Activated B cell treated with CpG ODN at 0.5 μM for 24 hours (primary cell): ENCODE measurements at places on chromosomes 3 and 15. TPM values are rescaled to one million over a fixed set of nuclear protein-coding genes. Genes with fewer than 3 reads are reported as not detected.
A peak's percentile ranks its signal among the peaks of the same experiment; 100 is the strongest.

DNA sequence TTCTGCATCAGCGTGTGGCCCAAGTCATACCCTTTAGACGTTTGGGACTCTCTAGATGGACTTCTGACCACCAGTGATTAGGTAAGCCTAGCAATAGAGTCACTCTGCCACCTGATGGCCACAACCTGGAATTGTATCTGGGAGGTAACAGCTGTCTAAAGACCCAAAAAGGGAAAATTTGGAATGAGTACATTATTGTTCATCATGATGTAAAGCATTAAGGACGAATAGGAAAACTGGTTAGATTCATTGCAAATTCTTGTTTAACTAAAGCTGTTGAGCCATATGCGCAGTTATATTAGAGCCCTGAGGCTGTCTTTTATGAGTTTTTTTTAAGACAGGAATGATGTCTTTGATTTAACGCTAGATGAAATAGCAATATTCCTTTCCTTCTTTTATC, 63.6 kb downstream of the FAM81A start:
- H3K27ac ChIP-seq = no peak overlapping the region
- H3K4me3 ChIP-seq = no peak overlapping the region
- no peaks in the 10 kb centered on the region for H3K27me3 ChIP-seq
- H3K4me1 ChIP-seq = no peaks in the 10 kb centered on the region

DNA sequence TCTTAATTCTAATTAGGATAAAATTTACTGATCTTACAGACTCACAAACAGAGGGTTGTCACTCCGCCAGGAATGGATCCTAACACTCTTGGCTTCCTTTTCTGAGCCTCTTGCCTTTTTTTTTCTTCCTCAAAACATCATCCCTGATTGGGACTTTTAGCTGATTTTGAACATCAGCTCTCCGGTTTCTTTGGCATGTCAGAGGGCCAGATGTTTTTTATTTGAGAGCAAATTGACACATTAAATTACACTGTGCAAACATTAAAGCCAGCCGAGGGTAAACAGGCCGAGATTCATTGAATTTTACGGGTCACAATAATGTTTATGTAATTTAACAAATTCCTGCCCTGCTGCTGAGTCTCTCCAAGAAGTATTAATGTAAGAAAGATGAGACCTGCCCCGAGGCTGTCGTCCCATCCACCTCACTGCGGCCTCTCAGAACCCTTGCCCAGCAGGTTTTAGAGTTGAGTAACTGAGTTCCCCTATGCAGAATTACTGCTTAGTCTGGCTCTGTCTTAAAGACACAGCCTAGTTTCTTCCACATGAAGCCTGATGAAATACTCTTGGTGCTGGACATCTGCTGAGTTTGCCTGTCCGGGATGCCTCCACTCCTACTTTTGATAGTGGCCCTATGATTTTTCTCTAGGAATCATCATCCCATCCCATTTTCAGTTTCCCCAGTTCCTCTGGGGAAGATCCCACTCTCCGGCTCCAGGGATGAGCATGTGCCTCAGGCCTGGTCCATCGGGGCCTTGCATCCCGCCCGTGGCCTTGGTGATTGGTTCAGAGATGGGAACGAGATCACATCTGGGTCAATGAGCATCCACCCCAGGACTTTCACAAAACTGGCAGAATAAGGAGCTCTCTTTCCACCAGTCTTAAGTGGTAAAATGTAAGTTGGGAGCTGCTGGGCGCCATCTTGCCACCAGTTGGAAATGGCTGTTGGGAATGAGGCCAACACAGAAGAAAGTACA, 226.6 kb upstream of the TLE3 start:
- no peak overlapping the region for H3K4me3 ChIP-seq
- H3K36me3 ChIP-seq = no peaks in the 10 kb centered on the region
- peaks cover 62% of the 10 kb centered on the region for H3K4me1 ChIP-seq
- H3K27me3 ChIP-seq = no peaks in the 10 kb centered on the region
- no peak overlapping the region for H3K27ac ChIP-seq

DNA sequence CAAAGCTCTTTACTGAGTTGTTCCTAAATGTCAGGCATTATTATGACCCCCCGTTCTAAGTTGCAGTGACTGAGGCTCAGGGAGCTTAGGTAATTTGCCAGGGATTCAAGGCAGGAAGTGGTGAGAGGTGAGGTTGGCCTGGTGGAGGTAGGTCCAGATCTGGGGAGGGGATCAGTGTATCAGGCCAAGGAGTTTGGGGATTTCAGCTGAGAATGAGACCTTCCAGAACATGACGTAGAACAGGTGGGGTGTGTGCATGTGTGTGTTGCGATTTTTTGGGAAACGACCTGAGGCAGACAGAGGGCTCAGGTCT, 41.1 kb upstream of the MRPS22 start:
- H3K4me3 ChIP-seq = no peak overlapping the region
- H3K27me3 ChIP-seq = no peaks in the 10 kb centered on the region
- H3K4me1 ChIP-seq = no peaks in the 10 kb centered on the region
- DNase-seq = no peak

GRCh38 chr3:27533718-27534573, 49.8 kb upstream of the SLC4A7 start:
- peaks cover 16% of the 10 kb centered on the region for H3K4me1 ChIP-seq
- H3K27me3 ChIP-seq = no peaks in the 10 kb centered on the region
- H3K36me3 ChIP-seq = no peaks in the 10 kb centered on the region
- DNase-seq = no peak
- H3K27ac ChIP-seq = peak overlapping the region; percentile 69
- peak overlapping the region; percentile 1 for H3K4me3 ChIP-seq

DNA sequence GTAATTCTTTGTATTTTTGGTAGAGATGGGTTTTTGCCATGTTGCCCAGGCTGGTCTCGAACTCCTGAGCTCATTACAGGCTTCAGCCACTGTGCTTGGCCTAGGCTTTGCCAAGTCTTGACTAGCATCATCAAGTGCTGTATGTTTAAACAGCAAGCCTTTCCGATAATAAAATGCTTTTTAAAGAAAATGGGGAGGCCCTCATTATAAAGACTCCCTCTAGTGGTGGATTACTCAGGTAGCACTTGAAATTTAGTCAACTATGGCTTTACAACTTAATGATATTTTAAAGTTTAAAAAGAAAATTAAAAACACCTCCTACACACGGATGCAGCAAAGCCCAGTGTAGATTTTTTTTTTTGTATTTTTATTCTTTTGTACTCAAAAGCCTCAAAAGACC, 213.6 kb downstream of the GAP43 start:
- no peak overlapping the region for H3K4me3 ChIP-seq
- no peaks in the 10 kb centered on the region for H3K4me1 ChIP-seq
- no peaks in the 10 kb centered on the region for H3K36me3 ChIP-seq
- no peak for DNase-seq
- H3K27ac ChIP-seq = no peak overlapping the region

- H3K4me1 ChIP-seq = no peaks in the 10 kb centered on the region
- H3K27me3 ChIP-seq = no peaks in the 10 kb centered on the region
- no peak overlapping the region for H3K4me3 ChIP-seq
Measured at GRCh38 chr3:61657689-61658088, 96.3 kb downstream of the PTPRG start.

ANKUB1 gene
- total RNA-seq = not detected in 2 replicates

GRCh38 chr3:87793337-87793877, 265.4 kb downstream of the CGGBP1 start:
- no peaks in the 10 kb centered on the region for H3K36me3 ChIP-seq
- no peak overlapping the region for H3K27ac ChIP-seq
- H3K27me3 ChIP-seq = peaks cover 34% of the 10 kb centered on the region
- peaks cover 31% of the 10 kb centered on the region for H3K4me1 ChIP-seq
- no peak for DNase-seq
- peak overlapping the region; percentile 73 for H3K4me3 ChIP-seq

- no peak overlapping the region for H3K4me3 ChIP-seq
- no peaks in the 10 kb centered on the region for H3K27me3 ChIP-seq
- DNase-seq = no peak
- no peaks in the 10 kb centered on the region for H3K36me3 ChIP-seq
- H3K4me1 ChIP-seq = peaks cover 2% of the 10 kb centered on the region
- H3K27ac ChIP-seq = no peak overlapping the region
Measured at GRCh38 chr3:23698652-23699313, 107.0 kb upstream of the UBE2E1 start.

TRIM59 gene
- 23.4 TPM in 2 replicates for total RNA-seq

HAPLN3 gene
- total RNA-seq = 8.5 and 9.1 TPM in 2 replicates

CRELD1 gene
- 26.9 and 30.5 TPM in 2 replicates for total RNA-seq

DNA sequence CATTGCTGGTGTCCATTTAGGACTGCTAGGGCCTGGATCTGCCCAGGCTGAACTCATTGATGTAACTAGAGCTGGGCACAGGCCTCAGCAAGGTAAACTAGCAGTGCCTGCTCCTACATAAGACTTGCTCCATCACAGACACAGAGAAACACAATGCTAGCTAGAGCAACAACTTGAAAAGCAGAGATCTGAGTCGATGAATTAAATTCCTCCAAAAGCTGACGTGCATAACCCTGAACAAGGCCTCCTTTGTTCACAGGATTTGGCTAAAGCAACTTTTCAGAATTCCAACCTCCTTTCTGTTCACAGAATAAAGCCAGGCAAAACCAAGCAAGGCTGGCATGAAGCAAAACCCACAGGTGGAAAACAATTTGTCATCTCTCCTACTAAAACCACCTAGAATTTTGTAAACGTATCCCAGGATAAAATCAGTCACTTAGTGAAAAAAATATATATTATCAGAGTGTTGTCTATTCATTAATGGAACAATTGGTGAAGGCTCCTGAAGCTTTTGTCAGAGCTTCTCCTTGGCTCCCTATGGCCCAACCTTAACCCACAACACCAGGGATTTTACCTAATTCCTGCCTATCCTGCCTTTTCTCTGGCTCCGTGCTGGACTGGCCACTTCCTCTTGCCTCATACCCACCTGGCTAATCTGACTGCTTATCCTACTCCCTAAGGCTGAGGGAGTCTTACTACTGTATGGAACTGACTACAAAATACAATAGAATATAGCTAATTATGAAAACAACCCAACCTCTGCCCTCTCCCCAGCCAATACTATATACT, 39.9 kb downstream of the PLCH1 start:
- H3K4me3 ChIP-seq = no peak overlapping the region
- H3K27me3 ChIP-seq = peaks cover 5% of the 10 kb centered on the region
- no peak for DNase-seq
- no peaks in the 10 kb centered on the region for H3K4me1 ChIP-seq
- H3K27ac ChIP-seq = no peak overlapping the region
- no peaks in the 10 kb centered on the region for H3K36me3 ChIP-seq

- peaks cover 5% of the 10 kb centered on the region for H3K27me3 ChIP-seq
- no peak for DNase-seq
- H3K36me3 ChIP-seq = no peaks in the 10 kb centered on the region
- no peaks in the 10 kb centered on the region for H3K4me1 ChIP-seq
- no peak overlapping the region for H3K4me3 ChIP-seq
- H3K27ac ChIP-seq = no peak overlapping the region
Measured at GRCh38 chr15:58369261-58369701, 62.5 kb upstream of the LIPC start.

DNA sequence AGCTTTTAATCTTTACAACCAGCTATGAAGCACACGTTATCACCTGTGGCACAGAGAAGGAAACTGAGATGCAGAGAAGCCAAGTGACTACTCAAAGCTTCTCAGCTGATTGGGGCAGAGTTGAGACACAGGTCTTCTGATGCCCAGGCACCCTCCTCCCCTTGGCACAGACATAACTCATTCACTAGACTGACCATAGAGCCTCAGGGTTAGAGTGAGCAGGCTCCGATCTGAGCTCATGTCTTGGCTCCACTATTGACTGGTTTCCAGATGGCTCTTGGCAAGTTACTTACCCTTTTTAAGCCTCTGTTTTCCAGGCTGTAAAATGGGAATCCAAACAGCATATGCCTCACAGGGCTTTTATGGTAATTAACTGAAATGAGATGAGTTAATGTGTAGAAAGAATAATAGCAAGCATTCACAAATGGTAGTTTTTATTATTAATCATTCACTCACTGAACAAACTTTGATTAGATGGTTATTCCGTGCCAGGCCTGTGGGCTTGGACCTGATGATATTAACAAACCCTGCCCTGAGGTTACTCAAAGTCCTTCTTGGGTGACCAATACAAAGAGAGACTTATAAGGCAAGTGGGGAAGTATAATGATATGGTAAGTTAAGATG, 184.3 kb downstream of the ANXA2 start:
- no peak overlapping the region for H3K27ac ChIP-seq
- peaks cover 16% of the 10 kb centered on the region for H3K27me3 ChIP-seq
- H3K4me1 ChIP-seq = no peaks in the 10 kb centered on the region

DNA sequence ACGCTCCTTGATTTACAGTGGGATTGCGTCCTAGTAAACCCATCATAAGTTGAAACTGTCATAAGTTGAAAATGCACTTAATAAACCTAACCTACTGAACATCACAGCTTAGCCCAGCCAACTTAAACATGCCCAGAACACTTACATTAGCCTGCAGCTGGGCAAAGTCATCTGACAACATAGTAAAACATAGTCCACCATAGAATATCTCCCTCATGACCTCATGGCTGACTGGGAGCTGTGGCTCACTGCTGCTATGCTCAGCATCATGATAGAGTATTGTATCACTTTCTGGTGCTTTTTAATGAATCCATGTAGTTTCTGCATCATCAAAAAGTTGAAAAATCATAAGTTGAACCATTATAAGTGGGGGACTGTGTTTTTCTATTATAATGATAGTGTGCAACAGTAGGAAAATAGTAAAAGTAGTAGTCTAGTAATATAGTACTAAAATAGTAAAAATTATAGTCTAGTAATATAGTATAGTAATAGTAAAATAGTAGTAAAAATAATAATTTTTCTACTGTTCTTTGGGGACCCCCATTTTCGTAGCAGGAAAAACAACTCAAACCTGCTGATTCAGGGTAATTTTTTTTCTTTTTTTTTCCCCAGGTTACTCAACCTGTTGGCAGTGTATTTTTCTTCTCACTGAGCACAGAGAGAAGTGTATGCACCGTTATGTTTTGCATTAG, 233.5 kb downstream of the MYRIP start:
- no peaks in the 10 kb centered on the region for H3K27me3 ChIP-seq
- H3K4me1 ChIP-seq = no peaks in the 10 kb centered on the region
- no peaks in the 10 kb centered on the region for H3K36me3 ChIP-seq
- no peak overlapping the region for H3K4me3 ChIP-seq
- H3K27ac ChIP-seq = no peak overlapping the region

LMAN1L gene
- 1.0 and 2.2 TPM in 2 replicates for total RNA-seq

DNA sequence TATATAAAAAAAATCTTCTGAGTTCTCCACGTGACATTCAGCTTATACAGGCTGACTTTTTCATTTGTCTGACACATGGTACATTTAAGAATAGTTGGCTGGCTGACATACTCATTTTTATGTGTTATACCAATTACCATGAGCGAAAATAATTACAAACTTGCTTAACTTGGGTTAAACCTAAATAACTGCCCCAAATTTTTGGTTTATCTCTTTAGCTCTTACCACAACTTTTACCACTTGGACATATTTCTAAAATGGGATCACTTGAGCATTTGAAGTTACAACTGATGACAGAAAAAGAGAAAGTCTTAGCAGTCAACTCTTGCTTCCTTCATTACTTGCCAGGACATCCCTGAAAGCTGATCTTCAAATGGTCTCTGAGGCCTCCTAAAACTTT, 618.1 kb downstream of the RBMS3 start:
- DNase-seq = no peak
- no peak overlapping the region for H3K4me3 ChIP-seq
- no peak overlapping the region for H3K27ac ChIP-seq
- no peaks in the 10 kb centered on the region for H3K27me3 ChIP-seq
